Astrocyte of the spinal cord (primary cell): ENCODE measurements at places on chromosomes 11 and 22.

GRCh38 chr11:45606514-45607281 lies 58.7 kb downstream of the CHST1 start:
- no peak for DNase-seq

- no peak for DNase-seq
These were observed 1.1 kb downstream of the ATL3 start for GRCh38 chr11:63670096-63670432.

GRCh38 chr11:10856689-10857458 lies 979 bp downstream of the ZBED5 start:
- DNase-seq, result peak; percentile 25

DNA sequence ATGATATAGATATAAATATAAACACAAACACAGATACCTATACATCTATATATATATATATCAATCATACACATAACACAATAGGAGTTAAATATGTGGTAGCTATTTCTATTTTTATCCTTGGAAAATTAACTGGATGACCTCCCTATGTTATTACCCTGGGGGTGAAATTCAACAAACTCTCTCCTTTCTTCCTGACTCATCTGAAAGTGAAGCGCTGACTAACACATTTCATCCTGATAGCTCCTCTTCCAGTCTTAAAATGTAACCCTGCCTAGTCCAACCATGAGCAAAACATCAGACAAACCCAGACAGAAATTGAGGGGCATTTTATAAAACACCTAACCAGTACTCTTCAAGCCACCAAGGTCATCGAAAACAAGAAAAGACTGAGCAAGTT lies 220.6 kb upstream of the ISX start:
- DNase-seq, result no peak

GRCh38 chr11:87575088-87575487 lies 537.4 kb downstream of the TMEM135 start:
- no peak for DNase-seq

DNA sequence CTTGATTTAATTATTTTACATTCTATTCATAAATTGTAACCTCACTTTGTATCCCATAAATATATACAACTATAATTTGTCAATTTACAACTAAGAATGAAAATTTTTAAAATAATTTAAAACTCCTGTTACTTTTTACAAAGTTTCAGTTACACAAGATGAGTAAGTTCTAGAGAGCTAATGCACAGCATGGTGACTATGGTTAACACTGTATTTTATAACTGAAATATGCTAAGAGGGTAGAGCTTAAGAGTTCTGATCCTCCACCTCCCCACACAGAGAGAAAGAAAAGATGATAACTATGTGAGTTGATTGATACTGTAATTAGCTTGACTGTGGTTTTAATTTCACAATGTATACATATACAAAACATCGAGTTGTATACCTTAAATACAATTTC lies 412.5 kb upstream of the DDI1 start:
- DNase-seq, result no peak

- DNase-seq, result peak; percentile 32
These were observed 137.6 kb downstream of the TRPC6 start for GRCh38 chr11:101446238-101446637.

DNA sequence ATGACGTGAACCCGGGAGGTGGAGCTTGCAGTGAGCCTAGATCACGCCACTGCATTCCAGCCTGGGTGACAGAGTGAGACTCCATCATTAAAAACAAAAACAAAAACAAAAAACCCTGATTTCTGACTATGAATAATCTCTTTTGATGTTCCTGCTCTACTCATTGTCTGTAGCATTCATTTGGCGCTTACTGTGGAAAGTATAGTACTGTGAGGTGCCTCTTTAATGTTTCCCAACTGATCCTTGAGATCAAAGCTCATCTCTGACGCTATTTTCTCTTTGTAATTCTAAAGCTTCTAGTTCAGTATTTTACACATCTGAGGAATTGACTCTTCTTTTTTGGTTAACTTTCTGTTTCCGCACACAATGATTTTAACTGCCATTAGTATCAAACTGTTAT lies 60.0 kb downstream of the GRK3 start:
- DNase-seq, result no peak

GRCh38 chr11:126194121-126194543 lies 17.3 kb downstream of the RPUSD4 start:
- DNase-seq, result peak; percentile 45

DNA sequence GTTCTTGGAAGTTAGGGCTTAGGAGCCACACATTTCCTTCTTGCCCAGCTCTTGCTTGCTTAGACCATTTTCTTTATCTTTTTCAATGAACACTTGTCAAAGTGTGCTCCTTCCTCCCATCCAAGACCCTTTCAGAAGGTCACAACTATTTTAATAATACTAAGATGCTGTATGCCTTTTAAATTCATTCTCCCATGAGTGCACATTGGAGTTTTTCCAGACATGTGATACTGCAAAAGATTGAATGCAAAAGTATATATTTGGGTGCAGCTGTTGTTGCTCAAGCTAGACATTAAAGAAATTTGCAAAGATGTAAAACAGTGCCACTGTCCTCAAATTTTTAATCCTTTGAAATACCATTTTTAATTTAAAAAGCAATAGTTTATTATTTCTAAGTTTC lies 69.3 kb upstream of the TNRC6B start:
- DNase-seq, result no peak

DNA sequence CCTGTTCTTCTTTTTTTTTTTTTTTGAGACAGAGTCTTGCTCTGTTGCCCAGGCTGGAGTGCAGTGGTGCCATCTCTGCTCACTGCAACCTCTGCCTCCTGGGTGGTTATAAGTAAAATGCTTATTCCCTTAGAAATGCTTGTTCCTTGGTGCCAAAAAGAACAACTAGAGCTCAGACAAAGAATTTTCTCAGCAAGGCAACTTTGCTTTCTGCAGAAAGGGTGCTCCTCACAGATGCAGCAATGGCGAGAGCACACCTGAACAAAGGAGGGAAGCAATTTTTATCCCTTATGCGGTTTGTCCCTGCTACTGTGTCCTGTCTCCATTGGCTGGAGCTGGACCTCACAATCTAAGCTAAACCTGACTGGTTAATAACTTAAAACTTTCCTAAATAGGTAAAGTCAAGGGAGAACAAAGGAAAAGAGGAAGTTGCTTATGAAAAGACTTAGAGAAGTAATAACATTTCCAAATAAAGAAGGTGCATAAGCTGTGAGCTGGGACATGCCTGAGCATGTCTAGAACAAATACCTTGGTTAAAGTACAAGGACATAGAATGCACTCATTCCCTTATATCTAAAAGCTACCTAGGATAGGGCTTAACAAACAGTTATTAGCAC lies 90.0 kb upstream of the PRR5 start:
- no peak for DNase-seq

GRCh38 chr11:47161890-47162289 lies 14.8 kb downstream of the ARFGAP2 start:
- DNase-seq, result no peak

DNA sequence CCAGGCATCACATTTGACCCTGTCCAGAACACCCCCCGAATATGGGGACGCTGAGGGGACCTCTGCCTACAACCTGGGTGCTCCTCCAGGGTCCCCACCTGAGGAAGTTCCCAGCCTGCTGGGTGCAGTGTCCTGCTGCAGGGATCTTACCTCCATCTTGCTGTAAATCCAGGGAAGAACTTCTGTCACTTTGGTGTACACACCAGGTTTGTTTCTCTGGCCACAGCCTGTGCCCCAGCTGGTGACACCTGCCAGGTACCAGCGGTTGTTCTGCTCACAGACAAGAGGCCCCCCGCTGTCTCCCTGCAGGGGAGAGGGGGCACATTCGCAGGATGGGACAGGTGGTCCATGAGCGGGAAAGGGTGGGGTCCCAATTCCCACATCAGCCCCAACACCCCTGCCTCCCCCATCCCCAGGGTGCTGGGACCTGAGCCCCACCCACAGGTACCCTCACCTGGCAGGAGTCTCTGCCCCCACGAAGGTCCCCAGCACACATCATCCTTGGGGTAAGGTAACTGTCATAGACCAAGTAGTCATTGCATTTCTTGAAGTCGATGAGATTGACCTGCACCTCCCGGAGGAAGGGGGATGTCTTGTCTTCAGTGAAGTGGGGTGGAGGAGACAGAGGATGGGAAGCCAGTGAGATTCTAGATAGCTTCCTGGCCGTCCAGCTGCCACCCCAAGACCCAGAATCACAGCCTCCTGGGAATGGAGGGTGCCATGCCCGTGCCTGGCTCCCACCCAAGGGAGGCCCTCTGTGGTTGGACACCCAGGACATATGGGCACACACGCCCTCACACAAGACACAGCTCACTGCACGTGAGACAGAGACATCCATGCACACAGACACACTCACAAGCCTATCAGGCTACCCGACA lies 25.5 kb downstream of the TMPRSS13 start:
- DNase-seq, result no peak

- no peak for DNase-seq
These were observed 8.8 kb downstream of the ZW10 start for GRCh38 chr11:113764527-113765219.

DNA sequence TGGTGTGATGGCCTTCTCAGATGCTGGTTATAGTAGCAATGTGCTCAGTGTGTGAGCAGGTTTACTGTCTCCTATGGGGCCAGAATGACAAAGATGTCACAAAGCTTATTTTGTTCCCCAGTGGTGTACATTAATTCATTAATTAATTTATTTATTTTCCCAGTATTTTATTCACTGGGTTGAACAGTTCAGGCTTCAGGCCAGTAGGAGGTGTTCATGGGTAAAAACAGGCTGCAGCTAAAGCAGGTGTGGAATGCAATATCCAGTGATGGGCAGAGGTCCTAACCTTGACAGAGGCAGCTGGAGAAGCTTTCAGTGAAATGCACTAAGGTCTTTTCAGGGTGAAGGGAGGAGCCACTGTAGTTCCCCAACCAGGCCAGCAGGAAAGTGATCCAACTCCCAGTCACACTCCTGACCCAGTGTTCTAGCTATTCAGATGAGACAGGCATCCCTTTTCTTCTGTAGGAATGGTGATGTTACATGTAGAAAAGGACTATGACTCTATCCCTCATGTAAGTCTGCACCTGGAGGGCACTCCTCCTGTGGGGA lies 7.8 kb upstream of the FANCF start:
- DNase-seq, result no peak

DNA sequence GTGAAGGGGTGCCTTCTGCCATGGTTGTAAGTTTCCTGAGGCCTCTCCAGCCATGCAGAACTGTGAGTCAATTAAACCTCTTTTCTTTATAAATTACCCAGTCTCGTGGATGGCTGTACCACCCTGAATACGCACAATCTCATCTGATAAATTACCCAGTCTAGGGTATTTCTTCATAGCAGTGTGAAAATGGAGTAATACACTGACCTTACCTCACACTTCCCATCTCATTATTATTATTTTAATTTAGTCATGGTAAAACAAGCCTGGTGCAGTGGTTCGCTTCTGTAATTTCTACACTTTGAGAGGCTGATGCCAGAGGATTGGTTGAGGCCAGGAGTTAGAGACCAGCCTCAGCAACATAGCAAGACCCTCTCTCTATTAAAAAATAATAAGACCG lies 30.5 kb upstream of the CYB5R3 start:
- DNase-seq, result no peak

- DNase-seq, result peak; percentile 100
These were observed 7.6 kb upstream of the SERPINH1 start for GRCh38 chr11:75554258-75555022.

DNA sequence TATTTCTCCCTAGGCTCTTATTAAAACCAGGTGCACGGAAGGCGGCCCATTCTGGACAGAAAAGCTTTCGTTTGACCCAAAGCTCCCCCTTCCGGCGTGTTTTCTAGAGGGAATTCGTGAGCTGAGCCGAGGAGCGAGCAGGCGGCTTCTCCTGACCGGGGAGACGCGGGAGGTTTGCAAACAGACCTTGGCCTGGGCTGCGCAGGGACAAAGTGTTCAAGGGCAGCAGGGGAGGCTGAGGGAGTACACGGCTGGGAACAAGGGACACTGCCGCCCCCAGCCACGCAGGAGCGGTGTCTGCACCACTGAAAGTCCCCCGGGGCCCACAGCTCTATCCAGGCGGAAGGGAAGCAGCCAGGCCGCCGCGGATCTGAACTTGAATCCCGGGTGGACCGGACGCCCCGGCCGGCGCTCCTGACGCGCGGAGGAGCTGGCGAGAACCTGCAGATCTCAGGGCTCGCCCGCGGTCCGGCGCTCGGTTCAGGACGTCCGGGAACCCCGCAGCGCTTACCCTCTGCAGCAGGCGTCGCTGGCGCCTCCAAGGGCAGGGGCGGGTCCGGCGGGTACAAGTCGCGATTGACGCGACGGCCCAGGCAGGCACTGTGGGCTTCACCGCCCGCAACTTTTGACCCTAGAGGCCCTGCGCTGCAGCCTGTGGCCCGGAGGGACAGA lies 101.9 kb downstream of the WT1 start:
- DNase-seq, result peak; percentile 45

- no peak for DNase-seq
These were observed 21.0 kb upstream of the OR6X1 start for GRCh38 chr11:123775289-123775688.

DNA sequence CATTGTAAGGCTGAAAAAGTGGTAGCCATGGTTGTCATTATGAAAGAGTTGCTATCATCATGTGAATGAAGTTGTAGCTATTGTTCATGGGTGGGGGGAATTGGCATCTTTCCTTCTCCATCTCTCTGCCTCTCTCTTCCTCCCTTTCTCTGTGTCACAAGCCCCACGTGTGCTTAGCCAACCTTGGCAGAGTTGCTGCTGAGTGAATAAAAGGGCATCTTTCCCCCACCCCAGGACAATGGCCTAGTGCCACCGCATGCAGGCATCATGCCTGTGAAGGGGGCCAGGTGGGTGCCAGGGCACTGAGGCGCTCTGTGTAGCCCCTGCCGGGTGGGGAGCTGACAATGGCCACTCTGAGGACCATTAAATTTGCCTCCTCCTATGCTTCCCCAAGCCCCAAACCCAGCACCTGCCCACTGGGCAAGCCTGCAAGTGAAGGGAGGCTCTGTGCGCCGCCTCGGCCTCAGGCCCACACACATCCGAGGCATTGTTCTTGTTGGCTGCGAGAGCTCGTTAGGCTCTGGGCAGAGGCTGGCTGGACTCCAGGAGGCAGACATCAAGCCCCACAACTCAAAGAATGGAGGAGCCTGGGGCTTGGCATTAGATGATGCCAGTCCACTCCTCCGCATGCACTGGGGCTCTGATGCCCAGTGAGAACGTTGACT lies 103.9 kb downstream of the SEZ6L start:
- no peak for DNase-seq

DNA sequence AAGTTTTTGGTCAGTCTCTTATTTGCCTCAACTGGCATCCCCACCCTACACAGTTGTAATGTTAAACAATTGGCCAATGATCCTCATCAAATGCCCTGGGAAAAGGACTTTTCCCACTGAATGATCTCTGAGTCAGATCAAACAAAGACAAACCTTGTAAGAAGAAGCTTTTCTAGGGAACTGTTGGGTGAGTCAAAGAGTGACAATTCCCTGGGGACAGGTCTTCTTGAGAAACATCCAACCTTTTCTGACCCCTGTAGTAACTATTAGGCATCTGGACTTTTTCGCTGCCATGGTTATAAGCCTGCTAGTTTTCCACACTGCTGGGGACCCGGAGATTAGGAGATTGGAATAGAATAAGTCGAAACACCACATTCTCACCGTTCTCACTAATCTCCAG lies 789.8 kb upstream of the API5 start:
- peak; percentile 0 for DNase-seq

DNA sequence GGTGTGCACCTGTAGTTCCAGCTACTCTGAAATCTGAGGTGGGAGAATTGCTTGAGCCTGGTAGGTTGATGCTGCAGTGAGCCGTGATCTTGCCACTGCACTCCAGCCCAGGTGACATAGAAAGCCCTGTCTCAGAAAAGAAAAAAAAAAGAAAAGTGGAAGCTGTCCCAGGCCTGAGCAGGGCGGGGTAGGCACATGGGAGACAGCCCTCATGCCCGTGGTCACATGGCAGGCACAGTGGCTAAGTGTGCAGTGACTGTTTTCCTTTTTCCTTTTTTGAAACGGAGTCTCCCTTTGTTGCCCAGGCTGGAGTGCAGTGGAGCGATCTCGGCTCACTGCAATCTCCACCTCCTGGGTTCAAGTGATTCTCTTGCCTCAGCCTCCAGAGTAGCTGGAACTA lies 7.8 kb downstream of the OTUB1 start:
- DNase-seq, result no peak
